Ovary (tissue), 10 donors: ENCODE measurements at places on chromosomes 7 and 10.

- no peaks in the 10 kb centered on the region for H3K27me3 ChIP-seq
- H3K4me1 ChIP-seq, result no peaks in the 10 kb centered on the region
- H3K27ac ChIP-seq, result no peak overlapping the region
- H3K4me3 ChIP-seq, result no peak overlapping the region
Observed at GRCh38 chr10:132967540-132967939, 25.2 kb upstream of the CFAP46 start.

DNA sequence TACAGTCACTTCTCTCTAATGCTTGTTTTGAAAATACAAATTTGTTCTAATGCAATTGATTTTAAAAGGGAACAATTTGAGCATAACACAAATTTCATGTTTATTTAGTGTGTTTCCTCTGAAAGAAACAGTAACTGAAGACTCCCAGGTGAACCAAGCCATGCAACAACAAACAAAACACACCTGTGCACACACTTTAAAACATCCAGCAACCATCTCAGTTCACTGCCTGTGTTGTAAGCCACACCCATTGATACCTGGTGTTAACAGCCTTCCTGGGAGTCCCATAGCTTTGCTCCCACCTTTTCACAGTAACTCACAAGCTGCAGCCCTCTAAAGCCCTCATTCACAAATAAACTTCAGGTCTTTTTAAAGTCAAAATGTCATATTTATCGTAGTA lies 89.3 kb downstream of the DOCK4 start:
- DNase-seq, result no peak
- H3K36me3 ChIP-seq, result no peaks in the 10 kb centered on the region
- no peak overlapping the region for H3K27ac ChIP-seq
- H3K4me3 ChIP-seq, result no peak overlapping the region
- H3K27me3 ChIP-seq, result no peaks in the 10 kb centered on the region

GRCh38 chr7:55046582-55047342 lies 27.9 kb downstream of the EGFR start:
- no peak overlapping the region for H3K4me3 ChIP-seq
- H3K27ac ChIP-seq, result no peak overlapping the region
- no peak for DNase-seq
- peaks cover 7% of the 10 kb centered on the region for H3K4me1 ChIP-seq
- H3K27me3 ChIP-seq, result no peaks in the 10 kb centered on the region
- no peaks in the 10 kb centered on the region for H3K36me3 ChIP-seq

- H3K27ac ChIP-seq, result no peak overlapping the region
- DNase-seq, result no peak
- H3K27me3 ChIP-seq, result no peaks in the 10 kb centered on the region
- H3K36me3 ChIP-seq, result no peaks in the 10 kb centered on the region
- H3K4me1 ChIP-seq, result peaks cover 6% of the 10 kb centered on the region
Observed at GRCh38 chr10:70492786-70493659, 14.5 kb downstream of the PALD1 start.

DNA sequence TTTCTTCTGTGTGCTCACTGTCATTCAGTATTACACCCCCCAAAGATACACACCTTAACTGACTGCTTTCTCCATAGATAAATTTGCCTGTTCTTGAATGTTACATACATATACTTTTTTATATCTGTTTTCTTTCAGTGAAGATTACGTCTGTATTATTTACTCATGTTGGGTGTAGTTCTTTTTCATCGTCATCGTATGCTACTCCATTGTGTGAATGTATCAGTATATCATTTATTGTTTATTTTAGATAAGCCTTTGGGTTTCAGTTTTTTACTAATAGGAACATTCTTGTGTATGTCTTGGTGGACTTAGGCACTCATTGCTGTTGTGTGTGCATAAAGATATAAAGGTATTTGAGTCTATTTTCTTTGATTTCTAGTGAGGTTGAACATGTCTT lies 64.4 kb downstream of the SEPTIN7 start:
- DNase-seq, result no peak
- H3K27ac ChIP-seq, result no peak overlapping the region
- H3K27me3 ChIP-seq, result no peaks in the 10 kb centered on the region
- H3K36me3 ChIP-seq, result no peaks in the 10 kb centered on the region
- peaks cover 2% of the 10 kb centered on the region for H3K4me1 ChIP-seq

DNA sequence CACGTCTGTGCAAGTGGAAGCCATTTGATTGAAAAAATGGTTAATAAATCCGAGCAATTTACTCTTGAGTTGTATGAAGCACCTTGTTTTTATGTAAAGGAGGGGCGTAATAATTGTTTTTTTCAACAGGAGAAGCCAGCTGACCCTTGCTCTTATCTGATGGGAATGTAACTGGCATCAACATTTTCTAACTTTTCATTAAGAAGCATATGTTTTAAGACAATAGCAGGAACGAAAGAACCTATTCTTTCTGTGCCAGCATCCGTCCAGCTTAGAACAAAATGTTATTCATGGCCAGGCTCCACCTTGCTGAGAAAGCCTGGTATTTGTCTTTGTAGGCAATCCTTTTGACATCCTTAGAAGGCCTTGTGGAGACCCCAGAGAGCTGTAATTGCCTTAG lies 22.2 kb upstream of the AFAP1L2 start:
- H3K4me1 ChIP-seq, result peaks cover 1% of the 10 kb centered on the region
- DNase-seq, result no peak
